Temporal lobe (tissue), 4 donors: ENCODE measurements at places on chromosomes 5 and 9. TPM values are rescaled to one million over a fixed set of nuclear protein-coding genes. Genes with fewer than 3 reads are reported as not detected.

The DND1 gene
- 0.74 TPM for total RNA-seq

The GGTA1 gene
- total RNA-seq = 1.7 TPM

The PLAC8L1 gene
- total RNA-seq = 0.25 TPM

The SLC24A2 gene
- total RNA-seq = 7.6 TPM

The LAMC3 gene
- total RNA-seq = 2.7 TPM

The STC2 gene
- 0.25 TPM for total RNA-seq

The CCDC152 gene
- total RNA-seq = 6.1 TPM

The SIT1 gene
- total RNA-seq = not detected

The SOX30 gene
- not detected for total RNA-seq

The NMRK1 gene
- 9.1 TPM for total RNA-seq

The CDHR2 gene
- under 0.01 TPM for total RNA-seq

The ITK gene
- not detected for total RNA-seq

The RMRP gene
- 65,531 TPM for total RNA-seq

The WDR70 gene
- total RNA-seq = 36.9 TPM

The ZNF354C gene
- total RNA-seq = 43.8 TPM

The FBP2 gene
- total RNA-seq = not detected

The ELL2 gene
- total RNA-seq = 14.8 TPM

The PRR7 gene
- 8.9 TPM for total RNA-seq

The ANKRD20A1 gene
- total RNA-seq = 2.0 TPM

The CDH18 gene
- total RNA-seq = 6.4 TPM

The FOXD1 gene
- 0.98 TPM for total RNA-seq

The GABRA1 gene
- 19.4 TPM for total RNA-seq

The OR13C9 gene
- total RNA-seq = not detected
